ENCODE measurements at places on chromosomes 2 and 18. TPM values are rescaled to one million over a fixed set of nuclear protein-coding genes. Genes with fewer than 3 reads are reported as not detected.

BMP10 gene
- total RNA-seq: not detected

CLIP4 gene
- 24.1 TPM for total RNA-seq

LTBP1 gene
- 0.14 TPM for total RNA-seq

SIX3 gene
- not detected for total RNA-seq

PUM2 gene
- 122 TPM for total RNA-seq

GREB1 gene
- total RNA-seq: 0.05 TPM

PPM1B gene
- total RNA-seq: 42.0 TPM

KRCC1 gene
- total RNA-seq: 16.9 TPM

TTR gene
- not detected for total RNA-seq

REG3A gene
- total RNA-seq: not detected

FIGN gene
- total RNA-seq: not detected

TFCP2L1 gene
- 0.12 TPM for total RNA-seq

ANKRD30B gene
- not detected for total RNA-seq

FBXO15 gene
- 1.2 TPM for total RNA-seq

B3GNT7 gene
- total RNA-seq: not detected

CENPA gene
- total RNA-seq: 23.6 TPM

ADCYAP1 gene
- not detected for total RNA-seq

SULT1C2 gene
- not detected for total RNA-seq

TMEM247 gene
- not detected for total RNA-seq

ABCG8 gene
- total RNA-seq: not detected

CCDC74B gene
- 1.4 TPM for total RNA-seq

CLASP1 gene
- total RNA-seq: 78.5 TPM

EMILIN1 gene
- 1.1 TPM for total RNA-seq

RHOB gene
- total RNA-seq: 16.4 TPM

NOP58 gene
- total RNA-seq: 221 TPM

Measured in activated CD4-positive, alpha-beta T cell treated with anti-CD3 and anti-CD28 coated beads, Interleukin-2, amount 10 ng/mL, durations not matched to agents 24 days and 14 days (primary cell).